ENCODE measurements at places on chromosomes 3 and 15.

DNA sequence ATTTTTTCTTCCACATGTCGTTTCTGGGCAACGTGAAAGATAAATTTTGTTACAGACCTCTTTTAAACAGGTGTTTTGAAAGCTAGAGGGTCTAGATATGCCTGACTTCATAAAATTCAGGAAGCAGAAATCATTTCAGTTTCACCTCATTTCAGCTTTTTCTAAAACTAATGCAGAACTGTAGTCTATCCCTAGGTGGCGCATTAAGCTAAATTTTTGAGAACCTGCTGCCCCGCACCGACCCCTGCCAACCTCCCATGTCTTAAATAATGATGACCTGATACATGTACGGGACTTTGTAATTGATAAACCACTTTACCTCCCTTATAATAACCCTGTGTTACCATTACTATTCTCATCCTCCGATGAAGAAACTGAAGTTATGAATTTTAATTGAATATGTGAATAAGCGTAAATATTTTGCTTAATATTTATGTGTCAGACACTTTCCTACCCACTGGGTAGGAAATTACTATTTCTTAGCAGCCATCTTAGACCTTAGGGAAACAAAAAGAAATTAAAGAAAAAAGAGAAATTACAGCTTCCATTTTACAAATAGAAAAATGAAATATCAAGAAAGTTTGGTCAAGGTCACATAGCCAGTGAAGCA is 78.7 kb upstream of the GCNT3 start:
- DNase-seq: peak; percentile 50

DNA sequence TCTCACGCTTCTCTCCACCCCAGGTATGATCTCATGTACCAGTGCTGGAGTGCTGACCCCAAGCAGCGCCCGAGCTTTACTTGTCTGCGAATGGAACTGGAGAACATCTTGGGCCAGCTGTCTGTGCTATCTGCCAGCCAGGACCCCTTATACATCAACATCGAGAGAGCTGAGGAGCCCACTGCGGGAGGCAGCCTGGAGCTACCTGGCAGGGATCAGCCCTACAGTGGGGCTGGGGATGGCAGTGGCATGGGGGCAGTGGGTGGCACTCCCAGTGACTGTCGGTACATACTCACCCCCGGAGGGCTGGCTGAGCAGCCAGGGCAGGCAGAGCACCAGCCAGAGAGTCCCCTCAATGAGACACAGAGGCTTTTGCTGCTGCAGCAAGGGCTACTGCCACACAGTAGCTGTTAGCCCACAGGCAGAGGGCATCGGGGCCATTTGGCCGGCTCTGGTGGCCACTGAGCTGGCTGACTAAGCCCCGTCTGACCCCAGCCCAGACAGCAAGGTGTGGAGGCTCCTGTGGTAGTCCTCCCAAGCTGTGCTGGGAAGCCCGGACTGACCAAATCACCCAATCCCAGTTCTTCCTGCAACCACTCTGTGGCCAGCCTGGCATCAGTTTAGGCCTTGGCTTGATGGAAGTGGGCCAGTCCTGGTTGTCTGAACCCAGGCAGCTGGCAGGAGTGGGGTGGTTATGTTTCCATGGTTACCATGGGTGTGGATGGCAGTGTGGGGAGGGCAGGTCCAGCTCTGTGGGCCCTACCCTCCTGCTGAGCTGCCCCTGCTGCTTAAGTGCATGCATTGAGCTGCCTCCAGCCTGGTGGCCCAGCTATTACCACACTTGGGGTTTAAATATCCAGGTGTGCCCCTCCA is 19.1 kb downstream of the TYRO3 start:
- no peak for DNase-seq

DNA sequence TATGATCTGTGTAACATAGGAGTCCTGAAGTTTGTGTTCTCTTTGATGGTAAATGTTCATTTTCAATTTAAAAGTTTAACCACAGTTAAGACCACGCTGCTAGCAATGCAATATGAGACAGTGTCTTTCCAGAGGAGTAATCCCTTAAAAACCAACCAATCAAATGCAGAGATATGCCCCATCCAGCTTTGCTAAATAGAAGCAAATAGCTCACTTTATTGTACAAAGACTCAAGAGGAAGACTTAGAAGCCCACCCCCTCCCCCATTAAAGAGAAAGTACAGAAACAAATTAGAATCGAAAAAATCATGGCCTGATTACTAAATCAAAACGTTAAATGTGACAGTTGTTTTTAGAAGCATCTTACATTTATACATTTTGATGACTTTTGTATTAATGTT is 2.1 kb upstream of the ANP32A start:
- DNase-seq: no peak

GRCh38 chr3:114375608-114376421 is 82.0 kb downstream of the TIGIT start:
- DNase-seq: no peak

DNA sequence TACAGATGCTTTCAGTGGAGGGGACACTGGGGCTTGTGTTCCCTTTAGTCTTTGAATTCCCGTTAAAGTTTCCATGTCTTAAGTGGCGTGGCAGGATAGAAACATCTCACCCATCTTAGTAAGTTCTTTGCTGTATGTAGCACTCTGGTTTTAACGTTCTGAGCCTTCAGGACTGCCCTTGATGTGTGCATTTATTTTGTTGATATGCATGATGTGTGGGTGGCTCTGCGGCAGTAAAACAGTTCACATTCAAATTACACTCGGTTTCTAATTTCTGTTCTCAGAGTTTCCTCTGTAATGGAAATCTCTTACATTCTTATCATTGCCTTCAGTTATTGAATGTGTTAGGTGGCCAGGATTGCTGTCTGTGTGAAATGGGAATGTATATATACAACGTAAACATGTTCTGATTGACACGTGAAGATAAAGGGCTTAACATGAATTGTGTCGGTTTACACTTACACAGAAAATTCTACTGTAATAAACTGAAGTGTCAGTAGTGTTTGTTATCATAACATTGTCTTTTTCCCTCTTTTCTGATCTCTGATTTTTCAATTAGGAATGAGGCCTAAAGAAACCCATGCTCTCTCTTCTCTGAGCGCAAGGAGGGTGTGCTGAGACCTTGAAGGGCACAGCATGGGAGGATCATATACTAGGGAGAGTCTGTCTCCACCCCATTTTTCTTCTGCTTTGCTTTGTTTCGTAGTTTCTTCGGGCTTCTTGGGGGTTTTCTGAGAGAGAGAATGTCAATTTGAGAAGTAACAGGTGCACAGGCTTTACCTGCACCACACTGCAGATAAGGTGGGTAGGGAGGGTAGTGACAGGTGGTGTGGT is 51.5 kb downstream of the IGF1R start:
- no peak for DNase-seq

DNA sequence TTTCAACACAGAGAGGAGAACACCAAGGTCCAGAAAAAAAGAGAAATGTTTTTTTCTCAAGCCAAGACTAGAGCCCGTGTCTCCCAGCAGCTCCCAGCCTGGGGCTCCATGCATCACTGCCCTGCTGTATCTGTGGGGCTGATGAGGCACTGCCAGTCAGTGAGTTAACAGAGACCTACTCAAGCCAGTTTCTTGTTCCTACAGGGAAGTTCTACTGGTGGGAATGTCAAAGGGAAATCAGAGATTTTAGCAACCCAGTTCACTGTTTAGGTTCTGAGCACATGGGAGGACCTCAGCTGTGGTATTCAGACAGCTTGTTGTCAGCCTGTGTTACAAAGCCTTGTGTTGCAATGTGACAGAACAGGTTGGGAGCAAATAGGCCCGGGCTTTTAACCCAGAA is 234.3 kb downstream of the TLE3 start:
- DNase-seq: no peak

- DNase-seq: no peak
These were observed 20.4 kb downstream of the UACA start for GRCh38 chr15:70742928-70743327.

- DNase-seq: no peak
These were observed 878.8 kb downstream of the NAALADL2 start for GRCh38 chr3:175737646-175738572.

GRCh38 chr15:31452595-31453557 is 126.2 kb downstream of the KLF13 start:
- no peak for DNase-seq

GRCh38 chr3:5187920-5188418 is 462 bp downstream of the EDEM1 start:
- DNase-seq: peak; percentile 38

DNA sequence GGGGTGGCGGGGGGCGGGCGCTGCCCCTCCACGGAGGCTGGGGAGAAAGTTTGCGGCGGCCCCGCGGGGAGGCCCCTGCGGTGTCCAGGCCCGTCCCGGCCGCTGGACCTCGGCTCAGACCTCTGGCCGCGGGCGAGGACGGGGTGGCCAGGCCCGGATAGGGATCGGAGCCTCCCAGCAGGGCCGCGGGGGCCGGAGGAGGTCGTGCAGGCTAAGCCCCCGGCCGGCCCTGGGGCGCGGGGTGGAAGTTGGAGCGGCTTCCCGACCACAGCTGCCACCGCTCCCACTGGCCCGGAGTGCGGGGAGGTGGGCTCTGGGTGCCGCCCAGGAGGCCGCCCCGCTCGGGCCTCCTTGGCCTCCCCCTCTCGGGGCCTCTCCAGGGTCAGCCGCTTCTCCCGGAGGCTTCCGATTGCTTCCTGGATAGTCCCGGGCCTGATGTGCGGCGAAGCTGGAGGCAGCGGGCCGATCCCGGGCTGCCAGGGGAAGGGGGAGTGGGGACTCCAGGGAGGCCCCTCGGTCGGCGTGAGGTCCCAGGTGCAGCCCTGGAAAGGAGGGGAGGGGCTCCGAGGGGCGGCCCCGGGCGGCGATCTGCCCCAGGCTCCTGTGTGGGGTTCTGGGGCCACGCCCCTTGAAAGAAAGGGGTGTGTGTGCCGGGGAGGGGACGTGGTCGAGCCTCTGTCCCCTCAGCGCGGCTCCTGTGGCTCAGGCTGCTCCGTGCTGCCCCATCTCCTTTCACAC is 907 bp downstream of the PLXNA1 start:
- peak; percentile 27 for DNase-seq

DNA sequence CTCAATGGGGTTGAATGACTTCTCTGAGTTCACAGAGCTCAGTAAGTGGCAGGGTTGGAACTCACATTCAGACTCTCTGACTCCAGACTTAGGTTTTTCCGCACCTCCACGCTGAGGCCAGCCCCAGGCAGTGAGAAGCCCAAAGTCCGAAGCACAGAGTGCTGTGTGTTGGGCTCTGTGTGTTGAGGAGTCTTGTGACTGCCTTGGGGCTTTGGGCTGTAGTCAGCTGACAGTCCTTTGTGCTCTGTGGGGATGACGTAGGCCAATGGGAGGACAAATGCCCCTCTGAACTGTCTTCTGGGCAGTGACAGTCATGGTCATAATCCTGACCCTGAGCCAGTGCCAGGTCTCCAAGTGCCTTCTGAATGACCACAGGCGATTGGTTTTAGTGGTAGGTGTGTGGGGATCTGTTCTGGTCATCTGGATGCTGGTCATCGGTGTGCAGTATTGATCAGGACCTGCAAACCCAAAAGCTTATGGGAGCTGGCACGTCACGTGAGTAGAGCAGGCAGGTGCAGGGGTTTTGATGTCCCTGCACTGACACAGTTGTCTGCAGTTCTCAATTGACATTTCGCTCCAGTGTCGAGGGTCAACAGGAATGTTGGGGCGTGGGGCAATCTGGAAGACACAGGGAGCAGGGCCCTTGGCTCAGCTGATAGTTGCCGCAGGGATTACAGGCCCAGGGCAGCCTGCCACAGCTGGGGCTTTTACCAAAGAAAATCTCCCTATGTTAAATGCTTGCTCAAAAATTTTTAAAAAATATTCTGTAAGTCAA is 45.3 kb downstream of the CAPN3 start:
- no peak for DNase-seq
